ENCODE measurements at places on chromosomes 7 and 10. TPM values are rescaled to one million over a fixed set of nuclear protein-coding genes. Genes with fewer than 3 reads are reported as not detected.

- DNase-seq, result no peak
Measured at GRCh38 chr10:27482984-27483956, 20.8 kb upstream of the RAB18 start.

- DNase-seq, result no peak
Measured at GRCh38 chr7:50661345-50662040, 96.3 kb upstream of the DDC start.

CLCN1 gene
- polyA plus RNA-seq, result 1.3 TPM

DNA sequence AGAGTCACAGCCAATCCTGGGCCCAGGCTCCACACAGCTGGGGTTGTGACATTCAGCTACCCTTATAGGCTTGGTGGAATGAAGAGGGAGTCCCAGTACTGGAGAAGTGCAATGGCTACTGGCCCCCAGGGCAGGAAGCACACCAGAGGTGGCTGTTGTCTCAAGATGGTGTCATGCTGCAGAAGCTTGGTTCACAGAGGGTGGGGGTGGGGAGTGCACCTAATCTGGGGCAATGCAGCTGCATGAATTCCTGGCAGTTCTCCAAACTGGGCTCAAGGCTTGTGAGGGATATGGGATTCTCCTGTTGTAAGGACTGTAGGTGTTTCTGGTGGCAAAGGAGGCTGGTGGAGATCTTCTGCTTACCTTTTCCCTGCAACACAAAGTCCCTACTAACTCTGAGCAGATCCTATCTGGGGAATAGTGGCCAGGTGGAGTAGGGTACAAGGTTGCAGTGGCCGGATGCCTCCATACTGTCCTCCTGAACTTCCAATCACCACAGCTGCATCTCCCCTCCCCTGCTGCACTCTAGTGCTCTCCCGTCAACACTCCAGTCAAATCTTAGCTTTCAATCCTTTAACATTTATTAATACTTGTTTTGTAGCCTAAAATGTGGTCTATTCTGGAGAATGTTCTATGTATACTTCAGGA, 27.4 kb upstream of the PLA2G12B start:
- no peak for DNase-seq

- DNase-seq, result no peak
Measured at GRCh38 chr7:72321081-72321480, 91.1 kb downstream of the CALN1 start.

Data from psoas muscle (tissue), 8 donors.